ENCODE measurements at places on chromosomes 5 and 9. TPM values are rescaled to one million over a fixed set of nuclear protein-coding genes. Genes with fewer than 3 reads are reported as not detected.

DNA sequence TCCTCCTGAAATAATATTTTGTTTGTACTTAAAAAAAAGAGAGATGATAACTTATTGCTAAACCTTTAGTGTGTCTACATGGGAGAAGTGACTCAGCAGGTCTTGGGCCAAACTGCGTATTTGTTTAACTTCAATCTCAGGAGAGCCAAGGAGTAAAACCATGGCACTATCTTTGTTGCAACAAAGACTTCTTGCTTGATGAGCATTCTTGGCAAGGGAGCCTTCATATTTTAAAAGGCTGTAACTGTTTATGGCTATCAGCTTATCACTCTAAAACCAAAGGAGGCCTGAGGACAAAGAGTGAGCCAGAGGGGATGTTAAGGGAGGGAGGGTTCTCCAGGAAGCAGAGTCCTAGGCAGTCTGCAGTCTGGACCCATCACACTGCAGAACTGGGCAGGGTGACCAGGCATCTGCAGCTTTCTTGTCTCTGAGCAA, 216.2 kb upstream of the S1PR3 start:
- H3K4me1 ChIP-seq, result no peaks in the 10 kb centered on the region
- H3K36me3 ChIP-seq, result no peaks in the 10 kb centered on the region
- no peak overlapping the region for H3K27ac ChIP-seq
- no peaks in the 10 kb centered on the region for H3K27me3 ChIP-seq
- no peak overlapping the region for H3K4me3 ChIP-seq

DNA sequence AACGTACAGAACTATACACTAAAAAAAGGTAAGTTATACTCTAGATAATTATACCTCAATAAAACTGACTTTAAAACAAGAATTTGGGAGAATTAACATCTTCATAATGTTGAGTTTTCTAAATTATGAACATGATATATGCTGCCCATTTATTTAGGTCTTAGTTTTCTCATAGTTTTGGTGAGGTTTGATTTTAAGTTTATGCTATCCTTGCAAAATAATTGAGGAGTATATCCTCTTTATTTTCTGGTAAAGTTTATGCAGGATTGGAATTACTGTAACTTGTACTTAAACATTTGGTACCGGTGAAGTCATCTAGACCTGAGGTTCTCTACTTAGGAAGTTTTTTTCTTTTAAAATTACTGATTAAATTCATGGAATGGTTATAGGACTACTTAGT, 38.9 kb upstream of the RNU6ATAC start:
- H3K27me3 ChIP-seq, result no peaks in the 10 kb centered on the region
- H3K36me3 ChIP-seq, result no peaks in the 10 kb centered on the region
- no peak overlapping the region for H3K4me3 ChIP-seq
- no peak overlapping the region for H3K27ac ChIP-seq
- no peak for DNase-seq
- H3K4me1 ChIP-seq, result no peaks in the 10 kb centered on the region

GRCh38 chr9:136169495-136169894, 35.4 kb downstream of the LHX3 start:
- H3K36me3 ChIP-seq, result no peaks in the 10 kb centered on the region
- H3K4me3 ChIP-seq, result no peak overlapping the region
- DNase-seq, result no peak
- H3K27ac ChIP-seq, result no peak overlapping the region
- H3K4me1 ChIP-seq, result no peaks in the 10 kb centered on the region

- no peaks in the 10 kb centered on the region for H3K27me3 ChIP-seq
- no peak for DNase-seq
- no peak overlapping the region for H3K4me3 ChIP-seq
- H3K4me1 ChIP-seq, result no peaks in the 10 kb centered on the region
- H3K36me3 ChIP-seq, result no peaks in the 10 kb centered on the region
Observed at GRCh38 chr5:136037001-136037705, 8.4 kb downstream of the TGFBI start.

GRCh38 chr9:135971892-135972291, 10.7 kb upstream of the UBAC1 start:
- H3K27ac ChIP-seq, result no peak overlapping the region
- H3K4me3 ChIP-seq, result no peak overlapping the region
- no peaks in the 10 kb centered on the region for H3K36me3 ChIP-seq

DNA sequence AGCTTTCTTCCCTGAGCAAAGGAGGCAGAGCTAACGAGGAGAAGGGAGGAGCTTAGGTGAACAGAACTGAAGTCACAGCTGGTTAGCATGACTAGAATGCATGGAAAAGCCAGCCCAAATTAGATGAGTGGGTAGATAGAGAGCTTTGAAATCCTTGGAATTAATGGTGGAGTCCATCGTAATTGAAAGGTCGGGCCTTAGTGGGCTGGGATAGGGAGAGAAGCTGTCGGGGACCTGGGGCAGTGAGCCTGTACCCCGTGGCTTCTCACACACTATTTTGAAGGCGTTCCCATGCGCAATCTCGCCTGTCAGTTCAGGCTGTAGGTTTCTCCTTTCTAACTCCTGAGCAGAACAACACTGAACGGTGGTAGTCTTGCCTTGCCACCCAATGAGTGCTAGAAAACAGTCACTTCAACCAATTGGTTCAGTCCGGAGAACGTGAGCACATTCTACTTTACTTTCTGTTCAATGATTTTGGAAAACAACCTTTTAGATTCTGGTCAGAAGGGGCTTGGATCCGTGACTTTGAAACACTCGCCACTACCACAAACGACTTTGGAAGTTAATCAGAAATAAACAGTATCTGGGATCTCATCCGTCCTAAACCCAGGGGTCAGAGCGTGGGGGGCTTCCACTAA, 655 bp upstream of the RAI14 start:
- DNase-seq, result peak; percentile 64
- H3K36me3 ChIP-seq, result no peaks in the 10 kb centered on the region
- no peaks in the 10 kb centered on the region for H3K27me3 ChIP-seq
- peak overlapping the region; percentile 96 for H3K4me3 ChIP-seq
- H3K27ac ChIP-seq, result peak overlapping the region; percentile 94

DNA sequence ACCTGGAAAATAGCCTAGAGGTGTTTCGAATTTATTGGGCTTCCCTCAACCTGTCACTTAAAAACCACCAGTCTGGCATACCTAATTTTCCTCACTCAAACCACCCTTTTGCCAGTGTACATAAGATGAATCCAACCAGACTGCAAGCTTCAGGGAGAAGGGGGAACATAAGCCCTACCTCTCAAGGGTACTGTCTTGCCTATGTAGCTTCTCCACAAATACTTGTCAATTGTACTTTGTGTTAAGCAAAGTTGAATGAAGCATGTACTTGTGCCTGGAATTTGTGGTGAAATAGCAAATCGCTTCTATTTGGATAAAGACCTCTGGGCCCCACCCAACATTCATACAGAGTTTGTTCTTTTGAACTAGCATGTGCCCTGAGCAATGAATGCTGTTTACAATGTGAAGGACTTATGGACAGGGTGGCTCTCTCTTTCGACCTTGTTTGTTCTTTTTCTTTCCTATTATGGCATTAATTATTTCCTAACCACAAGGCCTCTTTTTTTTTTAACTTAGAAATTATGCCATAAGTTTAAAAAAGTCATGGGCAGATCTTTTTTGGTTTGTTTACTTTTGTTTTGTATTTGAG, 580.2 kb downstream of the EBF1 start:
- H3K4me3 ChIP-seq, result no peak overlapping the region
- H3K36me3 ChIP-seq, result no peaks in the 10 kb centered on the region
- DNase-seq, result no peak
- no peak overlapping the region for H3K27ac ChIP-seq
- H3K27me3 ChIP-seq, result no peaks in the 10 kb centered on the region
- H3K4me1 ChIP-seq, result no peaks in the 10 kb centered on the region

DNA sequence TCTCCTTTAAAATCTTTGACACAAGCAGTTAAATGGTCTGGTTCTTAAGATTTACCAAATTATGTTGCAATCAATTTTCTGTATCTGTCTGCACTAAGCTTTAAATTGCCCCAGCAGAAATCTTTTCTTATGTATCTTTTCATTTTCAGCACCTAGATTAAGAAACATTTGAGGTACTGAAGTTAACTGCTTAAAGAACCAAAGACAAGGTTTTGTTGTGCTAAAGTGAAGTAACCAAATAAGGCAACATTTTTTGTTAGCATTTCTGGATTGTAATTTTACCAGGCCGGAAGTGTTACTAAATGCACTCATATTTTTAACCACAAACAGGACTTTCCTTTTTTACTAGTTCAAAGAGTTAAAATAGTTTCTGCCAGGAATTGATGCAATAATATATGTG, 24.1 kb upstream of the MTAP start:
- no peaks in the 10 kb centered on the region for H3K27me3 ChIP-seq
- no peaks in the 10 kb centered on the region for H3K36me3 ChIP-seq
- H3K27ac ChIP-seq, result no peak overlapping the region
- DNase-seq, result no peak
- no peak overlapping the region for H3K4me3 ChIP-seq

- no peaks in the 10 kb centered on the region for H3K27me3 ChIP-seq
- H3K36me3 ChIP-seq, result no peaks in the 10 kb centered on the region
- H3K4me3 ChIP-seq, result no peak overlapping the region
- H3K27ac ChIP-seq, result no peak overlapping the region
- peaks cover 32% of the 10 kb centered on the region for H3K4me1 ChIP-seq
Observed at GRCh38 chr5:109700516-109701153, 10.9 kb downstream of the MAN2A1 start.

GRCh38 chr9:121260457-121261106, 7.4 kb upstream of the GSN start:
- no peak overlapping the region for H3K27ac ChIP-seq
- H3K4me1 ChIP-seq, result no peaks in the 10 kb centered on the region
- no peaks in the 10 kb centered on the region for H3K27me3 ChIP-seq

DNA sequence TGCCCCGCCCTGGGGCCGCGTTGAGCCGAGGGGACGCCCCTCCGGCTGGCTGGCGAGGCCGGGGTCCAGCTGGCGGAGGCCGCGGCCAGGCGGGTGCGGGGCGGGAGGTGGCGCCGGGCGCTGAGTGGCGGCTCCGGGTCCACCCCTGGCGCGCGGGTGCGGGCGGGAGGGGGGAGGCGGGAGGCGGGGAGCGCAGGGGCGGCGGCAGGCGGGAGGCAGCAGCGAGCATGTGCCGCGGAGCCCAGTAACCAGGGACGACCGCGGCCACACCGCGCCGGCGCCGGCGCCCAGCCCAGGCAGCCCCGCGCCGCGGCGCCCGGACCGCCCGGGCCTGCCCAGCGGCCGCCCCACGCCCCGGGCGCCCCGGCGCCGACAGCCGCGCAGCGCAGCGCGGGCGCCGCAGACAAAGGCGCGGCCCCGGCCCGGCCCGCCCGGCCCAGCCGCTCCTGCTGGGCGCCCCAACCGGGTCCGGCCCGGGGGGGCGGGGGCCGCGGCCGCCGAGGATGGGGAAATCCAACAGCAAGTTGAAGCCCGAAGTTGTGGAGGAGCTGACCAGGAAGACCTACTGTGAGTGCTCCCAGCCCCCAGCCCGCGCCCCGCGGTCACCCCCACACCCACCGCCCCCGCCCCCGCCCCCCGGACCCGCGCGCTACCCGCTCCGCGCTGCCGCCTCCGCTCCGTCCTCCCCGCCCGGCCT, at the start of gene NCS1:
Gene NCS1 (plus strand): TSS at position 244 of the 697 bp plus-strand sequence. CDS start 260 bp downstream, at position 504.
- H3K27ac ChIP-seq, result no peak within 1 kb of the TSS
- H3K27me3 ChIP-seq, result no peaks in the 10 kb centered on the region
- peak; percentile 90 for DNase-seq
- no peaks in the 10 kb centered on the region for H3K36me3 ChIP-seq
- H3K4me3 ChIP-seq, result peak within 1 kb of the TSS; percentile 26

- no peaks in the 10 kb centered on the region for H3K27me3 ChIP-seq
- DNase-seq, result no peak
- no peak overlapping the region for H3K4me3 ChIP-seq
- H3K36me3 ChIP-seq, result no peaks in the 10 kb centered on the region
Observed at GRCh38 chr5:102762562-102763227, 7.6 kb downstream of the PAM start.

DNA sequence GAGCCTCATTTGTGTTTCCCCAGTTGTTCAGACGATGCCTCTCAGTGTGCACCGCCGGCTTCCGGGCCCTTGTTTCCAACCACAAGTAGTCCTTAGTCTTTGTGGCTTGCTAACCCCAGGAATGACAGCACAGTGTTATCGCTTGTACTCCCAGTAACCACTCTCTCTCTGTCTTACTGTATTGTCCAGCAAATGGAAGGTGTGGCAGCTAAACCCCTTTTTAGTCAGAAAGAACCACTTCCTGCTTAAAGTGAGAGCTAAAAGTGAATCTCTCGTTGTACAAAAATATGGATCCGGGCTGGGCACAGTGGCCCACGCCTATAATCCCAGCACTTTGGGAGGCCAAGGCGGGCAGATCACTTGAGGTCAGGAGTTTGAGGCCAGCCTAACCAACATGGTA, 61.3 kb downstream of the ENC1 start:
- no peaks in the 10 kb centered on the region for H3K27me3 ChIP-seq
- no peak for DNase-seq
- no peaks in the 10 kb centered on the region for H3K36me3 ChIP-seq

DNA sequence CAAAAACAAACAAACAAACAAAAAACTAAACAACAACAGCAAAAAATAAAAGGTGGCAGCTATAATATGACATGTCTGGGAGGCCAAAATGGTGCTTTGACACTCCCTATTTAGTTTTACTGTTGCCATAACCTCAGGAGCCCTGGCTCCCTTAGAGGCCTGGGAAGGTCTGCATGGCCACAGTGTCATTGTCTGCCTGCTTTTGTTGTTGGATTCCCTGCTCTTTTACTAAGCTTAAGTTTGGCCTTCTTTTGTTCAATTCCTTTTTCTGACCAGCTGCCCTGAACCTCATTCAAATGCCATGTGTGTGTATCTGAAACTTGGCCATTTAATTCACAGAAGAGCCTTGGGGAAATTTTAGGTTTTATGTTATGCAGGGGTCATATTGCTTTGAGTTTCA, 458.2 kb downstream of the TMEM232 start:
- no peak for DNase-seq
- H3K4me3 ChIP-seq, result no peak overlapping the region
- H3K4me1 ChIP-seq, result no peaks in the 10 kb centered on the region

DNA sequence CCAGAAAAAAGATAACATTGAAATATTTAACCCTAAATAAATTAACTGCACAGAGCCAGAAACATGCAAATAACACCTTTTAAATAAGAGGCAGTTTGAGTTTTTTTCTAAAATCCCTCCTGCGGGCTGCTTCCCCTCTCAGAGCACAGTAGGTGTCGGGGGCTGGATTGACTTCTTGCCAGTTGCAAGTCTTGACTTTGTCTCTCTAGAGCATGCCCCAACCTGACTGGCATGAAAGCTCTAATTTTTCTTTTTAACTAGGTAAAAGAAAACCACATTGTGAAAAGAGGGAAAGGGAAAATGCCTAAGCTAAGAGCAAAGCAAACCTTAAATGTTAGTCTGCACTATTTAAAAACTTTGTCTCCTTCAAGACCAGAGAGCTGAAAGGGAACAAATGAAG, 46.4 kb upstream of the DNAH5 start:
- H3K4me1 ChIP-seq, result no peaks in the 10 kb centered on the region
- H3K36me3 ChIP-seq, result no peaks in the 10 kb centered on the region
- no peak overlapping the region for H3K4me3 ChIP-seq
- no peak overlapping the region for H3K27ac ChIP-seq
- no peak for DNase-seq

- H3K36me3 ChIP-seq, result no peaks in the 10 kb centered on the region
- H3K4me1 ChIP-seq, result peaks cover 17% of the 10 kb centered on the region
- peak overlapping the region; percentile 30 for H3K27ac ChIP-seq
- no peak for DNase-seq
Observed at GRCh38 chr5:154241021-154241420, 50.5 kb downstream of the GALNT10 start.

- H3K4me3 ChIP-seq, result peak overlapping the region; percentile 33
- DNase-seq, result peak; percentile 52
- H3K4me1 ChIP-seq, result peaks cover 20% of the 10 kb centered on the region
- H3K27ac ChIP-seq, result peak overlapping the region; percentile 95
- H3K27me3 ChIP-seq, result no peaks in the 10 kb centered on the region
- H3K36me3 ChIP-seq, result no peaks in the 10 kb centered on the region
Observed at GRCh38 chr5:141850244-141850768, 27.9 kb downstream of the PCDH1 start.

Gene NPR3
- polyA plus RNA-seq, result 0.38 TPM

Gene RNF208
- 11.4 TPM for polyA plus RNA-seq

Gene KIAA0825
- polyA plus RNA-seq, result 0.33 TPM

Gene CRB2
- polyA plus RNA-seq, result 0.08 TPM

Gene PCAT7
- polyA plus RNA-seq, result 0.27 TPM
